ENCODE measurements at places on chromosomes 5 and 9.

- no peak for DNase-seq
Observed at GRCh38 chr9:124899845-124900244, 37.9 kb downstream of the ARPC5L start.

- no peak for DNase-seq
Observed at GRCh38 chr5:101346447-101346846, 443.4 kb upstream of the ST8SIA4 start.

GRCh38 chr5:54361691-54362411, 51.5 kb upstream of the ARL15 start:
- no peak for DNase-seq

DNA sequence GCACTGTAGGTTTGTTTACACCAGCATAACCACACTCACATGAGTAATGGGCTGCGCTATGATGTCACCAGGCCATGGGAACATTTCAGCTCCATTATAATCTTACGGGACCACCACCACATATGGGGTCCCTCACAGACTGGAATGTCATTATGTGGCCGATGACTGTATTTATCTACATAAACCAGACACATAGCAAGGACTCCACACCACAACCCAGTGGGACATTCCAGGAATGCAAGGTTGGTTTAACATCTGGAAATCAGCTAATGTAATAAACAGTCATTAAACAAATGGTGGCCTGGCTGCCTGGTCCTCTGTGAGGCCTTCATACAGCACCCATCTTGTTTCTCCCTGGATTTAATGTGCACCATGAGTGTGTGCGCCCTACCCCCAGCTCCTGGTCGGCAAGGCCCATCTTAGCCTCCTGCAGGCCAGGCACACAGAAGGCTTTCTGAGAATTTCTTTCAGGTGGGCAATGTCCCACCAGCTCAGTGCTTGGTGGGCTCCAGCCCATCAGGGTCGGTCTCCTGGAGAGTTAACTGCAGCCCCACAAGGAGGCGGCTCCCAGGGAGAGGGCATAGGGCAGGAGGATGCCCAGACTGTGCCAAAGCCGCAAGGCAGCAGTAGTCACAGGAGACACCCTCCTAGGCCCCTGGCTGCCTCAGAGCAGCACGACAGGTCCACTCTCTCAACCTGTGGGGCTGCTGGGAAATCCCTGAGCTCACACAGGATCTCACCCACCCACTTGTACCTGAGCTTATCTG, 35.9 kb upstream of the SARDH start:
- DNase-seq: no peak

- DNase-seq: no peak
Observed at GRCh38 chr9:33222031-33222430, 17.9 kb upstream of the SPINK4 start.

GRCh38 chr9:84791643-84792042, 122.1 kb downstream of the NTRK2 start:
- DNase-seq: no peak

GRCh38 chr5:142191776-142192175, 83.2 kb downstream of the NDFIP1 start:
- DNase-seq: no peak

GRCh38 chr9:70133253-70134208, 89.9 kb downstream of the MAMDC2 start:
- DNase-seq: no peak

DNA sequence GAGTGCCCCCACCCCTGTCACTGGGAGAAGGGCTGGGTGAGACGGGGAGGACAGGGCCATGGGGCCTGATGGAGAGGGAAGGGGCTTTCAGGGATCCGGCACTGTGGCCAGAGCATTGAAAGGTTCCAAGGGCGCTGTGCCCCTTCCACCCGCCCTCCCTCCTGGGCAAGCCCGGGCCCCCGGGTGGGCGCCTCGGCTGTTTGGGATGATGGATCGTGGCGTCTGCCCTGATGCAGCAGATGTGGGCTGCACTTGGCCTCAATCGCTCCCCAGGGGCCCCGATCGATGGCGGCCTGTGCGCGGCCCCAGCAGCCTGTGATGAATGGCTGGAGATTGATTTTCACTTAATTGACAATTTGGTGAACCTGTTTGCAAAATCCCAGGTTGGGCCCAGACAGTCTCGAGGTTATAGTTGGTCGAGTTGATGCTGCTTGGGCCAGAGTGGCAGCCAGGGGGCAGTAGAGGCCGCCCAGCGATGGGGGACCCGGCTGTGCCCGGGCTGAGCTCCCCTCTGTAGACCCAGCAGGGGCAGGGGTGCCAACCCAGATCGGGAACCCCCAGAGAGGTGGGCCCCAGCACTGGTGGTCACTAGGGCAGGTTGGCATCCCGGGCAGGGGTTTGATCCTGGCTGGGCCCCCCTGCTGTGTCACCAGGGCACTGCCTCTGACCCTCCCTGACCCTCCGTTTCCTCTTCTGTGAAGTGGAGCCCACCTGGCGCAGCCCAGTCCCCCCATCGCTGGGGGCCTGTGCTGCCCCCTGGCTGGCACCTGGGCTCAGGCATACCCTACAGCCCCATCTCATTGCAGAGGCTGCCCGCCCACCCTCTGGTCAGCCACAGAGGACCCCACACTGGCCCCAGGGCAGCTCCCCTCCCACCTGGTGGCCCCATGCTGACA, 34.7 kb downstream of the LHX3 start:
- no peak for DNase-seq

DNA sequence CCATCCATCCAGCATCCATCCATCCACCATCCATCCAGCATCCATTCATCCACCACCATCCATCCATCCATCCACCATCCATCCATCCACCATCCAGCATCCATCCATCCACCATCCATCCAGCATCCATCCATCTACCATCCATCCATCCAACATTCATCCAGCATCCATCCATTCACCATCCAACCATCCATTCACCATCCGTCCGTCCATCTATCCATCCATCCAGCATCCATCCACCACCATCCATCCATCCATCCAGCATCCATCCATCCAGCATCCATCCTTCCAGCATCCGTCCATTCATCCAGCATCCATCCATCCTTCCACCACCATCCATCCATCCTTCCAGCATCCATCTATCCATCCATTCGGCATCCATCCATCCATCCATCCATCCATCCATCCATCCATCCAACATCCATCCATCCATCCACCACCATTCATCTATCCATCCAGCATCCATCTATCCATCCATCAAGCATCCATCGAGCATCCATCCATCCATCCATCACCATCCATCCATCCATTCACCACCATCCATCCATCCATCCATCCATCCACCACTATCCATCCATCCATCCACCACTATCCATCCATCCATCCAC, 32.4 kb upstream of the WDR5 start:
- DNase-seq: no peak

- DNase-seq: no peak
Observed at GRCh38 chr9:133066181-133066983, 4.6 kb downstream of the CEL start.

- no peak for DNase-seq
Observed at GRCh38 chr5:97245386-97245785, 62.3 kb upstream of the RIOK2 start.

DNA sequence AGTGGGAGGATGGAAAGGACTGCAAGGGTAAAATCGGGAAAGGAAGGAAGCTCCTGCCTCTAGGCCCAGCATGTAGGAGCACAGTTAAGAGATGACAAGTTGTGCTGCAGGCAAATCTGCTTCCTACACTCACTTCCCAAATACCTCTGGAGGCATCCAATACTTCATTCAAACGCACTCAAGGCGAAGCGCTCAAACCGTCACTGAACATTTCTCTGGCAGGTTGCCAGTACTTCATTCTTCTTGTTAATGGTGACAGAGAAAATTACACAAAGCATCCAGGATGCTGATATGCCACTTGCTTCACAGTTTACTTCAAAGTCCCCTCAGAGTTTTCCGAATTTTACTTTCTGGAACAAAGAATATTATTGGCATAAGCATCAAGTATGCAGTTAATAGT, 59.8 kb downstream of the NREP start:
- DNase-seq: no peak

- no peak for DNase-seq
Observed at GRCh38 chr5:84437673-84438315, 53.1 kb upstream of the EDIL3 start.

- DNase-seq: no peak
Observed at GRCh38 chr5:83752700-83753099, 32.0 kb upstream of the HAPLN1 start.

GRCh38 chr9:134778156-134778555, 102.5 kb upstream of the FCN2 start:
- no peak for DNase-seq

DNA sequence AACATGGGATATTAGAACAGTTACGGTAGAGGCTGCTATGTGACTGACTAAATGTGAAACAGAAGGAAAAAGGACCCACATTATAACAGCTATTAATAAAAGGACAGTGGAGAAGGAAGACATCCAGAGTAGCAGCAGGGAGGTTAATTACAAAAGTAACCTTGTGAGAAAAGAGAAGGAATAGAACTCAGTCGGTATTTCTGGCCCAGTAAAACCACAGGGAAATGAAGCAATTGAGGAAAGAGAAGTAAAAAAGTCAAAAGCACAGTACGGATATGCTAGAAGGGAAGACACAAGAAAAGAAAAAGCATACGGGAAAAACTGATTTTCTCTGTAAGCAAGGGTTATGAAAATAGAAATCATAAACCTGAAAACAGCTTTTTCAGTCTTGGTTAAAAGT, 164.7 kb downstream of the RFX3 start:
- no peak for DNase-seq

DNA sequence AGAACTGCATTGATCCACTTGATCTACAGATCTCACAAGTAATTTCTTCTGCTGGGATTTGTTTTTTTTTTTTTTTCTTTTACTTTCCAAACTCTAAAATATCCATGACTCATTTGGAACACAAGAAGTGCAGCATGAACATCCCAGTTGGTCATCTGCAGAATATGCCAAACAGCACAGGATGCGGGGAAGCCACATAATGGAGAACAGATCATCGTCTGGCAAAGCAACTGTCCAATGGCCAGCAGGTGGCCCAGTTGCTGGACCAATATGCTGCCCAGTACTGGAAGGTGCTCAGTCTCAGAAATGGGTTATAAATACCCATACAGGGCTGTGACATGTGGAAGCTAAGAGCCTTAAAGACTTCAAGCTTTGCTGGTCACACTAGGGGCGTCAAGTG, 221.3 kb upstream of the TAS2R1 start:
- DNase-seq: no peak

- DNase-seq: no peak
Observed at GRCh38 chr9:37705787-37706186, 47.8 kb upstream of the TRMT10B start.

DNA sequence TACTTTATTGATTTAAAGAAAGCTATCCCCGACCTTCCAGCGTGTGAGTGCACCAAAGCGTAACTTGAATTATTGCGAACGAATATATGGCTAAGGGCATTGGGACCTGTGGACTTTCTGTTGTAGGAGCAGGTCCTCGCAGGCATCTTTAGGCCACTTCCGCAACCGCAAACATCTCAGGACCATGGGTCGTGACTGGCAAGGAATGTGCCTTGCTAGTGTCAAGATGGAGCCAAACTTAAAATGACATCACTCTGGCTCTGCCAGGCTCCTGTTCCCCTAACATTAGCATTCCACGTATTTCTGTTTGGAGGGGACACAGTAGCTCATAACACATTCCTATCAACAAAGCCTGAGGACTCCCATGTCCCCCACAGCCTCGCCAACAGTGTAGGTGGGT, 44.1 kb upstream of the OLFM1 start:
- DNase-seq: no peak

- DNase-seq: no peak
Observed at GRCh38 chr9:129491487-129491855, 129.4 kb downstream of the C9orf50 start.

GRCh38 chr5:1227667-1228066, 2.5 kb downstream of the SLC6A18 start:
- no peak for DNase-seq

DNA sequence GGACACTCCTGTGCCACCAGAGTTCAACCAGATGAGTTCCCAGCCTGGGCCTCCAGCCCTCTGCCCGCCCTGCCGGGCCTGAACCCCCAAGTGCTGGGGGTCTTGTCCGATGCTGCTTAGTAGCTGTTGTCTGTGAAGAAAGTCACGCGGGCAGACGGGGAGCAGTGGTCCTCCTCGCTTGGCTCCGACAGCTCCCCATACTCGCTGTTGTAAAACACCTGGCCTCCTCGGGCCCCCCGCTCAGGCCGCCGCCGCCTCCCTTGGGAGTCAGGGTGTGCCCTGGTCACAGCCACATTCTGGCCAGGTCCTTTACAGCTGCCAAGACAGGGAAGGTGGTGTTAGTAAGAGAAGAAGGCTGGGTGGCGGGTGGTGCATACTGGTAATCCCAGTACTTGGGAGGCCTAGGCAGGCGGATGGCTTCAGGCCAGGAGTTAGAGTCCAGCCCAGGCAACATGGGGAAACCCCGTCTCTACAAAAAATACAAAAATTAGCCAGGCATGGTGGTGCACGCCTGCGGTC, 11.8 kb upstream of the SCGB3A1 start:
- DNase-seq: no peak

- no peak for DNase-seq
Observed at GRCh38 chr5:5104550-5104949, 35.6 kb upstream of the ADAMTS16 start.

GRCh38 chr5:135170500-135170899, 136.5 kb upstream of the PITX1 start:
- no peak for DNase-seq

DNA sequence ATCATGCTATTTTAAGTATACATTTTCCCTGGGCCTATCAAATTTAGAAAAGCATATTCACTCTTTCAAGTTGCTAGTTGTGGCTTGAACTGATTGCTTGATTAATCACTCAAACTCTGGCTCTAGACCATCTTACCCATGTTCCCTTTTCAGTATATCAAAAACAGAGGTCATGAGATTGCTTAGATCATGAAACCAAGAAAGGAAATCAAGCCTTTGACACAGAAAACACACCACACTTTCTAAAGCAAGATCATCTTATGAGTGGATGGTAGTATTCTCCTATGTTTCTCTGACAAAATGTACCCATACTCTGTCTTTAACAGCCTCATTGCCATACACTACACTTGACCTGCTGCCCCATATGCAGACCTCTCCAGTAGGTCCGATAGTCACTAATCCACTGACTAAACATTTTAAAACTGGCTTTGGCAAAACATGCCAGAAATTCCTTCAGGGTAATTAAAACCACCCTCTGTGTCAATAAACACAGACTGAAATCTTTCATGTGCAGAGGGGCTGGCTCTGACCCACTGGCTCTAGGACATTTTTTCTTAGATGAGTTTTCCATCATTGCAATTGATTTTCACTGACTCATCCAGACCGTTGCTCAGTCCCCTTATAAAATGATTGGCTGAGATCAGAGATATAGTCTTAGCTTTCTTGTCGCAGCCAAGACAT, 18.2 kb downstream of the PPP2R2B start:
- DNase-seq: no peak

DNA sequence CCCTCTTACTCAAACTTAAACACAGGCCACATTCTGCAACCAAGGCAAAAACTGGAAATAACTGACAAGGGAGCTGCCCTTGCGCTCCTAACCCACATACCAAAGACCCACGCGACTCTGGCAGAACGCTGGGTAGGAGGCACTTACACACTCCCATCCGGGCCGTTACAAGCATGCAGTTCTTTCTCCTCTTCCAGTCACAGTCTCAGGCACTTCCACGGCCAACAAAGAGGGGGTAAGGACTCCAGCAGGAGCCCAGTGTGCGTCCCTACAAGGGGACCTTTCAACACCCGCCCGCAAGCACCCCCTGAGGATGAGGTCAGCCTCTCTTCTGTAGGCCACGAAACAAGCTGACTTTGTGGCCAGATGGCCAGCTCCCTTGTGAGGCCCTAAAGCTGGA, 57.4 kb downstream of the SERINC5 start:
- no peak for DNase-seq

- no peak for DNase-seq
Observed at GRCh38 chr9:106682420-106682819, 180.5 kb upstream of the ZNF462 start.
